ENCODE measurements at places on chromosomes 4 and X.

- no peak for DNase-seq
Observed at GRCh38 chr4:23932186-23932585, 42.3 kb upstream of the PPARGC1A start.

- no peak for DNase-seq
Observed at GRCh38 chr4:89661173-89661899, 175.6 kb downstream of the SNCA start.

- no peak for DNase-seq
Observed at GRCh38 chr4:108963910-108964309, 201.1 kb upstream of the ETNPPL start.

DNA sequence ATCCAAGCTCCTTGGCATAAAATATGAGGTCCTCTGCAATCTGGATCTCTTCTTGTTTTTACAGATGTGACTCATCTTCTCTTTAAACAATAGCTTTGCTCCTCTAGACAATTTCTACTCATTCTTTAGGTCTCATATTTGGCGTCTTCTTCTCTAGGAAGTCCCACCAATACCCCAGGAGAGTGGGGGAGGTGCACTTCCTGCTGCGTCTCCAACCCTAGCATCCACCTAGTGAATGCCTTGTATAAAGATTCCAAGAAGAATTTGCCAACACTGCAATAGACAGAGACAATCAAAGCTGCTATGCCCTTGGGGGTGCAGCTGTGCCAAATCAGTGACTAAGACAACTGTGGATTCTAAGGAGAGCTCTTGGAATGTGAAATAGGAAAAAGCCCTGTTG lies 45.7 kb upstream of the SLC10A7 start:
- no peak for DNase-seq

DNA sequence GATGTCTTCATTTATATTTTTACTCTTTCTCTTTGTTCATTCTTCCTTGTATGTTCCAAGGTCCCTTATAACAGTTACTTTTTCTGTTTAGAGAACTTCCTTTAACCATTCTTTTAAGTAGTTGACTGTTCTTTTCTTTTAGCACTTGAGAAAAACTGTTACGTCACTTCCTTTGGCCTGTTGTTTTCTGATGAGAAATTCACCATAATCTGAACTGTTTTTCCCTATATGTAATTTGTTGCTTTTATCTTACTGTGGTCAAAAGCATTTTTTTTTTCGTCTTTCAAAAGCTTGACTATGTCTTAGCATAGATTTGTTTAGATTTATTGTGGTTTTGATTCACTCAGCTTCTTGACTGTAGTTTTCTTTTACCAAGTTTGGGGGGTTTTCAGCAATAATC lies 1660.3 kb upstream of the PCDH10 start:
- DNase-seq: no peak

DNA sequence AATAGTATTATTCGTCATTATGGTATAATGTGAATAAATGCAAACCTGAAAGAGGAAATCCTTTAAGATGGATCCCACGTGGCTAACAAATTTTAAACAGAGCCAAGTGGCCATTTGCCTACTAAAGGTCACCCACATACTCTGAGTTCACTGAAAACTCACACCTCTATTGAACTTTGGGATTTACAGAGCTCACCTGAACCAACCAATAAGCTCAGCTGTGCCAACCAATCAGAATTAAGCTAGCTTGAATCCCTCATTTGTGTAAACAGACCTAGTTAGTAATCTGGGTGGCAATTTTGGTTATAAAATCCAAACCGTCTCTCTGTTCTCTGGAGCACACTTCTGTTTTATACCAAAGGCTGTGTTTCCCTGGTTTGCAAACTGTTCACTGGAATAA lies 5.4 kb upstream of the NUDT9 start:
- DNase-seq: no peak

DNA sequence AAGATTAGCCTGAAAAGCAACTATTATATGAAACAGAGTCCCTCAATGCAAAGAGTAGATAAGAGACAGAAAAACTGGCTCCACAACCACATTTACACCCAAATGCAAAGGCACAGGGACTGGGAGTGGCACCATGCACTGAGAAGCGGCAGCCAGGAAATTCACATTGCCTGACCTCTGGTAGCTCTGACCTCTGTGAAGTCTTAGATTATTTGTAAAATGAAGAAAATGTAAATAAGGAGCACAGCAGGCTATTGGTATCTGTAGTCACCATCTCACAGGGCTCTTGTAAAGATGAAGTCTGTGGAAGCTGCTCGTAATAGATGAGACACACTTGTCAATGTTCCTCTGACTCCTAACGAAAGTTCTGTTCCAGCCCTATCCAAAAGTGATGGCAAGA lies 69.7 kb downstream of the FAT1 start:
- no peak for DNase-seq

DNA sequence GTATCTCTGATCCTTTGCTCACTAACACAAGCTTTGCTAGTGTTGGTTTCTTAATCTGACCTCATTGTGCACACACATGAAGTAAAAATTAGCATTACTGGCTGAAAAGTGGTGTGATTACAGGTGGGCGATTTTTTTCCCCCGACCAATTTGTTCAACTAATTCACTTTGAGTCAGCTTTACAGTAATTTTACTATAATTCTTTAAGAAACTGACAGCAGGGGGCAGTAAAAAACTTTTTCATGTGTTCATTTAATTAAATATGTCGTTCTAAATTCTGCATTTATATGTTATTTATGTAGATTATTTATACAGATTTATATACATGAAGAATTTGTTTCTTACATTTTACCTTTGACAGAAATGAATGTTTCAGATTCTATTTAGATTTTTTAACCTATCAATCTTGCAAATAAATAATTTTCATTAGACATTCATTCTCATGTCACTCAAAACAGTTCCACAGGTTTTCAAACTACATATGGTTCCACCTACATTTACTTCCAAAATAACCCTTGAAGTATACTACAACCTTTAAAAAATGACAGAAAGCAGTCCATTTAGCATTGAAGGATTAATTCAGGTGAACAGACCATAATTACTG lies 17.5 kb downstream of the PALLD start:
- DNase-seq: peak; percentile 83

DNA sequence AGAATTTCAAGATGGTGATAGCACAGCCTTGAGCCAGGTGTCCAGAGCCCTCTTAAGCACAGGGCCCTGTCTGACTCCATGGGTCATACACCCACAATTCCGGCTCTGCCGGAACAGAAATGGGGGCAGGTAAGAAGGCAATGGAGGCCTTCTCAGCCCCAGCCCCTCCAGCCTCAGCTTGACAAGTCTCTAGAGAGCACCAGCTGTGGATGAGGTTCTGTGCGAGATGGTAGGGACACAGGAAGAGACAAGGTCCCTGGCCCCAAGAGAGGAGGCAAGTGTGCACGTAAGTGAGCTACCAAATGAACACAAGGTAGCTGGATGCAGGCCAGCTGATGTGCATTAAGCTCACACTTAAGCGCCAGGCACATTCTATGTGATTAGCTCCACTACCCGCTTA lies 2.4 kb upstream of the PRRG3 start:
- DNase-seq: no peak

DNA sequence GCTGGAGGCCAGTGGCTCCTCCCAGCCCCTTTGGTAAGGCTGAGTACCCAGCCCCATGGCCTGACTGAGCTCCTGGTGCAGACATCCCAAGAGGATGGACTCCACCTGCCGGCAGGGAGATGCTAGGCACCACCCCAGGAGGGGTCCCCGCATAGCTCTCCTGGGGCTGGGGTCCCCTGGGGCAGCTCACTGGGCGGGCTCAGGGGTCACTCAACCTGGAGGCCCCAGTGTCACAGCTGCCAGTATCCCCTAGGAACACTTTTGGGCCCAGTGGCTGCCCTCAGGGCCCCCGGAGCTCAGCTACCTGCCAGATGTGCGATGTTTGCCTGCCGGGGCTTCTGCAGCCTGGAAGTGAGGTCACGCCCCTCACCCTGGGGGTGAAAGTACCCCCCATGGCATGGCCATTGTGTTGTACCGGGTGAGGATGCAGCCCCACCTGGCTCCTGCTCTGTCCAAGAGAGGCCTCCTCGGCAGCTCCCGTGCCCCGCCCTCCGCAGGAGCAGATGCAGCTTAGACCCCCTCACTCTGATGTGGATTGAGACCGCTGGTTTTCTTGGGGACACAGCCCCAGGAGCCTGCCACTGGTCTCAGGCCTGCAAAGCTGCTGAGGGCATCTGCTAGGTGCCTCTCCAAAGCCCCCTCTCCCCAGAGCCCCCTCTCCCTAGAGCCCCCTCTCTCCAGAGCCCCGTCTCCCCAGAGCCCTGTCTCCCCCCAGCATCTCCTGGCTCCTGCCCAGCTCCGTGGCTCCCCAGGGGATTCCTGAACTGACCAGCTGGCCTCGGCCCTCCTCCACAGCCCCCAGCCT lies 6.7 kb upstream of the HGFAC start:
- no peak for DNase-seq

DNA sequence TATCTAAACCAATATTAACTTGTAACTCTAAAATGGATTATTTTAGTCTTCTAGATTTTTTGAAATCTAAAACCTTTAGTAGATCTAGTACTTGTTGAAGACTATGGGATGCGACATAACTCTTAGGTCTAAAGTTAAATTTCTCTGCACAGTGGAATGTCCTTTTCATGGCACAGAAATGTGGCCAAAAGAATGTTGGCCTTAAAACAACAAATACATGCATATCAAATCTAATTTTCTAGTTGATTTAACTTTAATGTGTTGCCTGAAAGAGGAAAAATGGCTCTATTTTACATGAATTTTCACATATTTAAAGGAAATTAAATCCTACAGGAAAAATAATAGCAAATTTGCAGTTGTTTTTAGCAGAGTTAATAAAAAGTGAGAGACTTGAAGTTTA lies 30.3 kb downstream of the NFKB1 start:
- no peak for DNase-seq

GRCh38 chrX:141904262-141904661 lies 568 bp downstream of the MAGEC1 start:
- DNase-seq: no peak

All from inflammatory macrophage treated with lipopolysaccharide for 1 hour (primary cell).